ENCODE measurements at places on chromosomes 1 and 21.

GRCh38 chr1:43307458-43308158, 6.8 kb downstream of the TIE1 start:
- DNase-seq: no peak

DNA sequence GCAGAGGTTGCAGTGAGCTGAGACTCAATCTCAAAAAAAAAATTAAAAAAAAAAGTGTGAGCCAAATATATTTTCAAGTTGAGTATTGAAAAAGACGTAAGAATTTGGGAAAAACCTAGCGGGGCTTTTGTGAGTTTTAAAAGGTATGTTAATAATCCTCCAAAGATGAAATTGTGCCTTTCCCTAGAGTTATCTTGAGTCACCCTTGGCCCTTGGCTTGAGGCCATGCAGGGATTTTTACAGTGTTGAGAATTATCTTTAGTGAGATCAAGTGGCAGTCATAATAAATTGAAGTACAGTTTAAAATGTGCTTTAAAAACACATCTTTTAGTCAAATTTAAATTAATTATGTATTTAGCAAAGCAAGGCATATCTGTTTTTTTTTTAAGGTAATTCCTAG, 32.7 kb downstream of the PPP2R5A start:
- DNase-seq: no peak

DNA sequence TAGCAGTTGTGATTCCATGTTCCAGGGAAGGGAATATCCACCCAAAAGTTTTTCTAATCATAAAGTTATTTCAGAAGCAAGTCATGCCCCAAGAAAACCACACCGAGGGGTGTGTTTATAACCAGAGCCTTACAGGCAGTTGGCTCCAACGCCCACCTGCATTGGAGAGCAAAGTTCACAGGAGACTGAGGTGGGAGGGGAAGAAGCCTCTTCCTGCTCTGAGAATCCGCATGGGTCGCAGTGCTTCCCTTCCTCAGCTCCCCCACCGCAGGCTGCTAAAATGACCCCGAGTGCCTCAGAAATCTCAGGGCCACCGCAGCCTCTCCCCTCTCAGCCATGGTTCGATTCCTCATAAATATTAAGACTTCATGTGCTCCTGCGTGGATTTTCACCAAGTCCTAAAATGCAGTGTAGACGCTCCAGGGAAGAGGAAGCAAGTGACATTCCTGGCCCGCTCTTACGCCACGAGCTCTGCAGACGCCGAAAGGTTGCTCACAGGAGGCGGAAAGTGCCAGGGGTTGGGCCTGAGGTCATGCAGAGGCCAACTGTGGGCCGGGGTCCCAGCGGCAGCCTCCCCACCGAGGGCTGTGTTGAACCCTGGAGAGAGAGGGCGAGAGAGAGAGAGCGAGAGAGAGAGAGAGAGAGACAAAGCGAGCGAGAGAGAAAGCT, 13.4 kb upstream of the SPSB1 start:
- no peak for DNase-seq

DNA sequence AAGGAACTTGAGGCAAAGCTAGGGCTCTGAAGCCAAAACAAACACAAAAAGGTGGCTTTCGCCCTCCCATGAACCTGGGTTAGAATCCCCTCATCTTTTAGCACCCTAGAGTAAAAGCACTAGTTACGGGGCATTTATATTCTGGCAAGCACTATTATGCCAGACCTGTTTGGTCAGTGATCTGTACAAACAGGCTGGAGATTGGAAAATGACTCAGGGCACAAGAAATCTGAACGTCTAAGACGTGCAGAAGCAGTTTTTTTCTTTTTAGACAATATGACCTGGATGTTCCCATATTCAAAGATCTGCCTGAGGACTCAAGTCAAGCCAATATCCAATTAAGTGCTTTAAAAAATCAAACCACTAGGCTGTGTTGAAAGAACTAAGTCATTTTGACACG, 3.0 kb downstream of the ZNF436 start:
- DNase-seq: no peak

GRCh38 chr1:117540532-117540931, 65.3 kb upstream of the TENT5C start:
- no peak for DNase-seq

DNA sequence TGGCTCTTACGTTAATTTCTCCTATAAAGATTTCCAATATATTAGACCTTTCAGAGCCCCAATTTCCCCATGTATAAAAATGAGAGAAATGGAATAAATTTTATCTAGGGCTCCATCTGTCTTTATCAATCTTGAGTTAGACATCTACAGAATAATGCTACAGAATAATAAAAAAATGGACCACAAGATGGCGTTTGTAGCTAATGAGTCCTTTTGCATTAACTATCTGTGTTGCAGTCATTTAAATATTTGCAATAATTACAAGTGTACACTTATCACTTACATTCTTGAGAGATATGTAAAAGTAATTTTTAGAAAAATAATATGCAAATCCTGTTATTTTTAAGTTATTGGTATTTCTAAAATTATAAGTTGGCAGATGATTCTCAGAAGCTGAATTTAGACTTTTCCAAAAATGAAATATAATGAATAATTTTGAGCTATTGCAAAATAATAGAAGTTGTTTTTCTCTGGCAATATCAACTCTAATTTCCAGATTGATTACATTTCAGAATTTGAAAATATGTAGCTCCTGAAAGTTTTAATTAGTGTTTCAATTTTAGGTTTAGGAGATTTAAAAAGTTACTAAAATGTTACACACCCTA, 87.7 kb downstream of the SNX7 start:
- DNase-seq: no peak

GRCh38 chr1:18597160-18598042, 33.2 kb upstream of the PAX7 start:
- peak; percentile 19 for DNase-seq

DNA sequence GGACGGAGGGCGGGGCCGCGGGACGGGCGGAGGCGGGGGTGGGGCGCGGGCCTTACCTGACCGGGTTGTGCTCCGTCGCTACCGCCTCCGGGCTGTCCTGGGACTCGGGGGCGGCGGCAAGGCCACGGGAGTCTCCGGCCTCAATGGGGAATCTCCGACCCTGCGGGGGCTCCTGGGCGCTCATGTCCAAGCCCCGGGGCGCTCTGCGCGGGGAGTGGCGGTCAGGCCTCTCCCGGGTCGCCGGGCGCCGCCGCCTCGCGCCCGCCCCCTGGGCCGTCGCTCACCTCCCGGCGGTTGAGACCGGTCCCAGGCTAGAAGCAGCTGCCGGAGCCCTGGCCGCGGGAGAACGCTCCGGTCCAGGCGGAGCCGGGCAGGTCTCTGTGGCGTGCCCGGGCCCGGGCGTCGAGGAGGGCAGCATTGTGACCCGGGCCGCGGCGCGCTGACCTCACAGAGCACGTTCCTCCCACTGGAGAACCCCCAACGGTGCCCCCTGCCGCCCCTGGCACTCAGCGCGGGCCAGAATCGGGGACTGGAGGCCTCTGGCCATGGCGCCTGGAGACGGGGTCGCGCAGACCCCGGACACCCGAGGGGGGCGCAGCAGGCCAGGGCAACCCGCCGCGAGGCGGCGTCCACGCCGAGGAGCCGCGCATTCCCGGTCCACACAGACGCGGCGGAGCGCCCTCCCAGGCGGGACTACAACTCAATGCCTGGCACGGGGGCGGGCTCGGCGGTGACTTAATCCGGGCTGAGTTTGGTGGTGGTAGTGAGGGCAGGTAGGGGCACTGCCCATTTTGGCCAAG, 411 bp downstream of the FAM229A start:
- no peak for DNase-seq

DNA sequence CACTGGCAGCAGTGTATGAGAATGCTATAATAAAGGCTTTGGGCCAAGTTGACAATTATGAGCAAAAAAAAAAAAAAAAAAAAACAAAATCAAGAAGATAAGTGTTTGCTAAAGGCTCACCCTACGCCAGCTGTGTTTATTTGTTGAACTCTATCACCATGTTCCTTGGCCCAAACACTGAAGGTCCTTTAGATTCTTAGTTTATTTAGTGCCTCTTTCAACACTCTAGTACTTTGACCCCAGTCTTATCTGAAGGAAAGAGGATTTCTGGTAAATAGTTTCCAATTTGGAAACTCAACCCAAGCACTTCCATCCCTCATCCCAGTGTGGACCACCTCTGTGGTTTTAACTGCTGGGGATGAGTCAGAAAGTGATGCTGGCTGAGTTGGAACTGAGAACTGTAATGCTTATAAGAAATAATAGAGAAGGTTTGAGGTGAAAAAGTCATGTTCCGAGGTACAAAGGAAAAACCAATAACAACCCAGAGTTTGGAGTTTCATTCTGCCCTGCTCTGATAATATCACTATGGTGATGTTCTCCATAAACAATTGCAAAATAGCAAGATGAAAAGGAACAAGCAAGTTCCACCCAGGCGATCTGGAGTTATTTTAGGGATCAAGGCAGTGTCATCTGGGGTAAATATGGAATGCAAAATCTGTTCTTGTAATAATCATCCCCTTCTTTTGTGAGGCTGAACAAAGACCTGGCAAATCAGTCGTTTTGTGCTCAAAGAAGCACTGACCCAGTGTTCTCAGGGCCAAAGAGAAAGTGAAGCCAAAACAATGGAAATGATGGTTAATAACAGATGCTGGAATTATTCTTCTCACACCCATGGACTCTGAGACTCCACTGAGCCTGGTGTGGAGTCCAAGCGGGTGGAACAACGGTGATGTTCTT, 19.7 kb upstream of the CAPZB start:
- DNase-seq: no peak

Measured in gastrocnemius medialis (tissue), 4 donors.